Parietal lobe (tissue), 2 donors: ENCODE measurements at places on chromosomes 11 and 22. TPM values are rescaled to one million over a fixed set of nuclear protein-coding genes. Genes with fewer than 3 reads are reported as not detected.

GLYAT gene
- total RNA-seq = not detected

KRTAP5-9 gene
- not detected for total RNA-seq

GAB4 gene
- not detected for total RNA-seq

STK33 gene
- 5.3 TPM for total RNA-seq

FREY1 gene
- total RNA-seq = 4.4 TPM
